Stimulated activated naive CD8-positive, alpha-beta T cell treated with anti-CD3 and anti-CD28 coated beads, Interleukin-15, amount 100 ng/mL, for 72 hours (primary cell): ENCODE measurements at places on chromosomes 7 and 10.

GRCh38 chr7:128066395-128066794 is 35.2 kb upstream of the LRRC4 start:
- no peak for DNase-seq

DNA sequence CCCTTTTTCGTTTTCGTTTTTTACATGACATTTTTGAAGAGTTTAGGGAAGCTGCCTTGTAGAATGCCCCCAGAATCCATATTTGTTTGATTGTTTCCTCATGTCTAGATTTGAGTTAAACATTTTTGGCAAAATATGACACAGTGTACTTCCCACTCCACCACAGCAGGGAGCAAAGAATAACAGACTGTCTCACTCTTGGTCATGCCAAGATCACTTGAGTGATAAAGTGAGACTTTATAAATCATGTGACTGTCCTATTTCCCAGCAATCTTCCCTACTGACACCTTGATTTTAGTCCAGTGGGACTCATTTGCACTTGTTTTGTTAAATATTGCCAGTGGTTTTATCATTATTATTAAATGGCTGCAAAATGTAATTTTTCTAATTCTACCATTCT is 44.4 kb upstream of the USP6NL start:
- DNase-seq, result no peak

- DNase-seq, result no peak
Observed at GRCh38 chr7:27606270-27607209, 56.1 kb downstream of the HIBADH start.

DNA sequence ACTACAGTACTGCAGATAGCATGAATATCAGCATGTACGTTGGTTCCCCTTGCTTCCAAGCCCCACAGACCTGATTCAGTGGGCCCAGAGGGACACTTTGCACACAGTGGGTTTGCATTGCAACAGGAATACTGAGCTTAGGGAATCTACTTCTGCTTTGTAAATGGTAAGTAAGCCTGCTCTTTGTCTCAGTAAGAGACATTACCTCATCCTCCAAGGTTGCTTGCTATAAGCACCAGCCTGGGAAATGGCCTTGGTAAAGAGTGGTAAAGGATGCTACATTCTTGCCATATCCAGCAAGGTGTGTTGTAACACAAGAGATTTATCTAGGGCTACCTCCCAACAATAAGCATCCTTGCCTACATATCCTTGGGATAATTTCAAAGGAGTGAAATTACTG is 730.5 kb downstream of the INHBA start:
- no peak for DNase-seq

GRCh38 chr7:152344253-152344652 is 91.5 kb downstream of the KMT2C start:
- no peak for DNase-seq

DNA sequence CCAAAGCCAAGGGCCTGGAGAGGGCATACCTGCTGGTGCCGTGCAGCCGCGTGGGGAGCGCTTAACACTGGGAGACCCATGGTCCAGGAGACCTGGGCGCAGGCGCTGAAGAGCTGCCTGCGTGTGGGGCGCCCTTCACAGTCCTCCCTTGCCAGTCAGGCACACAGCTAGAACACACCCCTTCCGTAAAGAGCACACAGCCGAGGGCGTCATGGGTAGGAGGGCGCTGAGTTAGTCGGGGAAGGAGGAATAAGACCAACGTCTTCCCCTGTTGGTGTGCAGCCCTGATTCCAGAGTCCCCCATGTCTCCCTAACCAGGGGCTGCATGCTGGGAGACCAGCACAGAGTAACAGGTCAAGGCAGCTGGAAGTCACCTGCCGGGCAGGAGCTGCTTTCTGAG is 273.9 kb downstream of the USP6NL start:
- DNase-seq, result peak; percentile 33

DNA sequence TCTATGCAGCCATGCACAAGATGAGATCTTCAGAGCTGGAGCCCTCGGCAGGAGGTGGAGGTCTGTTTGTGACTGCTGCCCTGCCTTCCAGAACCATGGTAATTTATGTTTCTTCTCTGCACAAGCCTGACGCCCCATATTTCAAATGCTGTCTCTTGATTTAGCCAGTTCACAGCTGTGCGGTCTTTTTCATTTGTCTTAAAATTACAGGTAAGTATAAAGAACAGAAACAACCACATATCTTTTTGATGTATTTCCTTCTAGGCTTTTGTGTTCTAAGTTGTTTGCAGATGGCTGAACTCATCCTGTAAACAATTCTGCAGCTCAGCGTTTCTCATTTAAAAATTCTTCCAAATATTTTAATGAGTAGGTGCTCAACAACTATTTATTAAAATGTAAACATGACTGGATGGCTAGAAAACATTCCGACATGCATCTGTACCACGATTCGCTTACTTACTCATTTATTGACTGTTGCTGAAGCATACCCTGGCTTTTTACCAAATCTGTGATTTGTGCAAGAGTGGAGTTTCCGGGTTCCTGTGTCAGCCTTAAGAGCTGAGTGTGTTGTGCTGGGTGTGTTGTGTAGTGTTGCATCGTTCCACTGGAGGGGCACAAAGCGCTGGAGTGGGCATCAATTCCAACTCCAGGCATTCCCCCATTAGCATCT is 58.9 kb downstream of the PIP4K2A start:
- no peak for DNase-seq

GRCh38 chr10:11894381-11895107 is 71.4 kb downstream of the PROSER2 start:
- DNase-seq, result no peak

- DNase-seq, result peak; percentile 10
Observed at GRCh38 chr7:24336461-24336860, 52.5 kb downstream of the NPY start.

GRCh38 chr7:131335639-131336381 is 8.1 kb downstream of the MKLN1 start:
- DNase-seq, result no peak

DNA sequence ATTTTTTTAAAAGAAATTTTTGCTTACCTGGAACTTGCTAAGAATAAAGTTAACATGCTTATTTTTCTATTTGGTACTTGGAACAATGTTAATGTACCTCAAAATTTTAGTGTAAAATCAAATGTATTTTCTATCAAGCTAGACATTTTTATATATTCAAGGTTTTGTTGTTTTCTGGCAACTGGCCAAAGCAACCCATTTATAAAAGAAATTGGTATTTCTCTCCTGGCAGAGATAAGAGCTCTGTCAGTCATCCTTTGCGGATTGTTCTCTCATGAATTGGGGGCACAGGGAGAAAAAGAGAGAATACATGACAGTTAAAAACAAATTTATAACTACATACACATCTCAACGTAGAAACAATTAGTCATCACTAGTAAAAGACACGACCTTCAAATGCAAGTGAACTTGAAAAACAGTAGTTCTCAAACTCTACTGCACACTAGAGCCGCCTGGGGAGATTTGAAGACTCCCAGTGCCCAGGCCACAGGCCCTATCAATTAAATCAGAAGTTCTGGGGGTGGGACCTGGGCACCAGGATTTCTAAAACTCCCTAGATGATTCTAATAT is 152.4 kb upstream of the LAMB4 start:
- no peak for DNase-seq

GRCh38 chr10:101272229-101272868 is 43.1 kb upstream of the LBX1 start:
- DNase-seq, result peak; percentile 64

DNA sequence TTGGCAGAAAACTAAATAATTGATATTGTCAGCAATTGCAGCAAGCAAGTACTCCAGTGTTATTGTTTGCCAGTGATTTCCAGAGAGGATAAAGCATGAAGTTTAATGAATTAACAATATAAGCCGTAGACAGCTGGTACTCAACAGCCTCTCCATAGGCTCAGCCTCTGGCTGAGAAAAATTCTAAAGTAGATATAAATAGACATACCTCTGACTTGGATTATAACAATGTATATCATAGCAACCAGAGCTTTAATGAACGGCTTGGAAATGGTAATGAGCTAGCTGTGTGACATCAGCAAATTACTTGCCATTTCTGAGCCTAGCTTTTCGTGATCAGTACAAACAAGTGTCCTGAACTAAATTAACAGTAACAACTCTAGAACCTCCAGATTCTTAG is 1055.4 kb upstream of the AUTS2 start:
- no peak for DNase-seq

GRCh38 chr7:148481971-148482626 is 108.5 kb upstream of the C7orf33 start:
- DNase-seq, result no peak

GRCh38 chr10:485776-486175 is 203.7 kb downstream of the DIP2C start:
- no peak for DNase-seq

GRCh38 chr10:119335671-119336353 is 128.4 kb downstream of the GRK5 start:
- DNase-seq, result no peak

DNA sequence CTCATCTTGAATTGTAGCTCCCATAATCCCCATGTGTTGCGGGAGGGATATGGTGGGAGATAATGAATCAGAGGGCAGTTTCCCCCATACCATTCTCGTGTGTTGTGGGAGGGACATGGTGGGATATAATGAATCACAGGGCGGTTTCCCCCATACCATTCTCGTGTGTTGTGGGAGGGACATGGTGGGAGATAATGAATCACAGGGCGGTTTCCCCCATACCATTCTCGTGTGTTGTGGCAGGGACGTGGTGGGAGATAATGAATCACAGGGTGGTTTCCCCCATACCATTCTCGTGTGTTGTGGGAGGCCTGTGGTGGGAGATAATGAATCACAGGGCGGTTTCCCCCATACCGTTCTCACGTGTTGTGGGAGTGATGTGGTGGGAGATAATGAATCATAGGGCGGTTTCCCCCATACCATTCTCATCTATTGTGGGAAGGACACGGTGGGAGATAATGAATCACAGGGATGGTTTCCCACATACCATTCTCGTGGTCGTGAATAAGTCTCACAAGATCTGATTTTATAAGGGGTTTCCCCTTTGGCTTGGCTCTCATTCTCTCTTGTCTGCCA is 271.0 kb downstream of the MAD1L1 start:
- peak; percentile 83 for DNase-seq
